Stimulated activated CD4-positive, alpha-beta T cell treated with anti-CD3 and anti-CD28 coated beads, Interleukin-12 subunit alpha, Interleukin-12 subunit beta, amount 100 ng/mL, for 4 hours (primary cell): ENCODE measurements at places on chromosomes 4 and X.

DNA sequence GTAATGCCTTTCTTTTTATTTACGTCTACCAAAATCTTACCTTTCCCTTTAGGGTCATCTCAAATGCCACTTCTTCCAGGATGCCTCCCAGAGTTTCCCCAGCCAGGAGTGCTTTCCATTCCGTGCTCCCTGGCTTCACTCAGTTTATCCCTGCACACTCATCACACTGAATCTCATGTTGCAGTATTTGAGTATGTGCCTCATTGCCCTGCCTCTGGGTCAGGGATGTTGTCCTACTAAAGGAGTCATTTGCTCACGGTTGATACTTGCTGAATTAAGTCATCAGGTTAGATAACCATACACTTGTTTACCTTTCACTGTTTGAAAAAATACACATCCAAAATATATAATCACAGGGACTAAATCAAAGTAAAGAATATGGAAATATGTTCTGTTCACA is 356.2 kb upstream of the GATB start:
- no peak for DNase-seq

DNA sequence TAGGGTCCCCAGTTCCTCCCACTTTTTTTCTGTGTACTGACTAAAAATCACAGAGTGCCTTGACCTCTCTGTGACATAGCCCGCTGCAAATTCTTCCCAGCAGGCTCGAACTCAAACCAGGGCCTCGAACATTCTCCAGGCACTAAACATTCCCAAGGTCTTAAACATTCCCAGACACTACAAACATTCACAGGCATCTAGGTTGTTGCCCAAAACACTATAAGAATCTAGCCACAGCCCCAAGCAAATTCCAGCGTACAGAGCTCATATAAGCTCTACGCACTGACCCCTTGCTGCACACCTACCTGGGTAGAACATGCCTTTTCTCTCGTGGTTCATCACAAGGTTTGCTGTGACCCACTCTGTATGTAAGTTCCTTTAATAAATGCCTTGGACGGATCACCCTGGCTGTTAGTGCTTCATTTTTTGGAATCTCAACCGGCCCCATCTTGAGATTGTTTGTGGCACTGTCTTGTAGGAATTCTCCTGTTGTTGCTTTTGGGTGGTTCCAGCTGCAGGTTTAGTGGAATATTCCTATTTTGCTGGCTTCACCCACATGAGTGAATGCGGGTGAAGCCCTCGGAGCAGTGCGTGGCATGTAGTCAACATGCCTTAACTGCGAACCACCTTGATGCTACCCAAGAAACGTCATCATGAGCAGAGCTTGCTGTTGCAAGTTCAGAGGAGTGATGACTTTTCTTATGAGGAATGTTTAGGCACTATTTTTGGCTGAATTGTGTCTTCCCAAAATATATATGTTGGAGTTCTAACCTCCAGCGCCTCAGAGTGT is 230.0 kb downstream of the HS3ST1 start:
- DNase-seq: no peak

DNA sequence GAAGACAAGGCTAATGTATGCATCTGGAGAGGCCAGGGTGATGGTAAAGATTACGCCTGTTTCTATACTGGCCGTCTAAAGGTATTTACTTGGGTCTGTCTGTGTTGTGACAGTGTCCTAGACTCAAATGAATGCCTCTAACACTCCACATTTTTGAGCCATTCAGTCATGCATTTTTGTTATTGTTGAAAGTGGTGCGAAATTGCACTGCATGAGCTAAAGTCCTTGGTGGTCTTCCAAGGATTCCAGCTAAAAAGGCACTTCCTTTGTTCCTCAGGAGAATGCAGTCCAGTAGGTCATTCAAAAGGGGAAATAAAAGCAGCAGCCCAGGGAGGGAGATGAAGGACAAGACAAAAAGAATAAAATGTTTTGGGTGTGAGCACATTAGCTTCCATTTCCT is 3.0 kb downstream of the GPC4 start:
- no peak for DNase-seq

- DNase-seq: no peak
These were observed 35.2 kb downstream of the SMIM20 start for GRCh38 chr4:25949173-25949748.

- DNase-seq: no peak
These were observed 22.6 kb downstream of the LAMP2 start for GRCh38 chrX:120446498-120446897.

GRCh38 chrX:150119323-150119722 is 181.0 kb upstream of the EOLA2 start:
- DNase-seq: no peak

DNA sequence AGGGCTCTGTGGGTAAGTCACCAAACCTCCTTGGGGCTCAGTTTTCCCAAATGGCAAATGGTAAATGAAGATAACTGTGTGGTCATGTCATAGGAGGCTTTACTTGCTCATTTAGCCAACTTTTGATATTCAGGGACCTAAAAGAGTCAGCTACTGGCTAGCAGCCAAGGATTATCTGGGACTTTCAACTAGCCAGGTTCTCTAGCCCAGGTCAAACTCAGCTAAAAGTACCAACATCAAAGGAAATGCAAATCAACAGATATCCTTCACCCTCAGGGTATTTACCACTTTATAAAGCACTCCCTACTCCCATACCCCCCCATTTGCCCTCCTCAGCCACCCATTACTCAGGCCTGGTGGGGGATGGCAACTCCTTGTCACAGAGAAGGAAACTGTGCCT is 7.5 kb downstream of the AMER1 start:
- DNase-seq: no peak

GRCh38 chr4:162347156-162347841 is 183.5 kb upstream of the FSTL5 start:
- DNase-seq: no peak
